Putamen (tissue), 1 donor: ENCODE measurements at places on chromosomes 12 and 14.

GRCh38 chr12:17661250-17661649 lies 428.7 kb downstream of the RERGL start:
- no peak for DNase-seq

DNA sequence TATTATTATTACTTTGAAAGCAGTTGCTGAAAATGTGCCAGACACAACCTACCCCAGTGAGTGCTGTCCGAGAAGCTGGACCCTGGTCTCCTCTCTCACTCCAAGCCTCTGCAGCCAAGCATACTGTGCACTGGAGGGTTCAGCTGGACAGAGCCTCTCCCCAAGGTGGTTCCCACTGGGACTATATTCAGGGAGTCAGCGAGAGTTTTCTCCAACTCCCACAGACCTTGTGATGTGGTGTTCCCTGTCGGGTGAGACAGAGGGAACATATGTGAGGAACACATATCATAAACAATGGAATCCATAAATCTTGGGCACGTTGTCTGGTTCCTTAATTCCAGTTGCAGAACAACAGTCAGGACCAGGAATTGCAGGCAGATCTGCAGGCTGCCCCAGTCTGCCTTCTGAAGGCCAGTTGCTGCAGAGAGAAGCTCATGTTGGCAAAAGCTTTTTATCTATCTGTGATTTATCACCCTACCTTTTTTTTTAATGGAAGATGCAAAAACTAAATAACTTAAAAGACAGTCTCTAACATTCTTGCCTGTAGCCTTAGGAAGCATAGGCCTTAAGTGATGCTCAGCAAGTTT lies 619.8 kb upstream of the TBX3 start:
- no peak for DNase-seq

DNA sequence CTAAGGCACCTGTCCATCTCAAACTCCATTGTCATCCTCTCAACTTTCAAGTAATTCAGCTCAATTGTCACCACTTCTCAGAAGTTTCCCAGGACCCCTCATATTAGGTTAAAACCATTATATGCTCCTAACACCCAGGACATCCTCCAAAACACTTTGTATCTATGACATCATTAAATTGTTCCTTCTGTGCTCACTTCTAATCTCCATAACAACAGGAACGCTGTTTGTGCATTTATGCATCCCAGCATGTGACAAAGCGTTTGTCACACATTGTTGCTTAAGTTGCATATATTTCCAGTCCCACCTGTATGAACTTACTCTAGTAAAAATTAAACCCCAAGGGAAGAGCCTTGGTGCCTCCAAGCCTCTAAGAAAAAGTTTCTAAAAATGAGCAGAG lies 133.9 kb downstream of the TBX5 start:
- DNase-seq: no peak

- no peak for DNase-seq
These were observed 92.9 kb upstream of the EGLN3 start for GRCh38 chr14:34043627-34044372.

DNA sequence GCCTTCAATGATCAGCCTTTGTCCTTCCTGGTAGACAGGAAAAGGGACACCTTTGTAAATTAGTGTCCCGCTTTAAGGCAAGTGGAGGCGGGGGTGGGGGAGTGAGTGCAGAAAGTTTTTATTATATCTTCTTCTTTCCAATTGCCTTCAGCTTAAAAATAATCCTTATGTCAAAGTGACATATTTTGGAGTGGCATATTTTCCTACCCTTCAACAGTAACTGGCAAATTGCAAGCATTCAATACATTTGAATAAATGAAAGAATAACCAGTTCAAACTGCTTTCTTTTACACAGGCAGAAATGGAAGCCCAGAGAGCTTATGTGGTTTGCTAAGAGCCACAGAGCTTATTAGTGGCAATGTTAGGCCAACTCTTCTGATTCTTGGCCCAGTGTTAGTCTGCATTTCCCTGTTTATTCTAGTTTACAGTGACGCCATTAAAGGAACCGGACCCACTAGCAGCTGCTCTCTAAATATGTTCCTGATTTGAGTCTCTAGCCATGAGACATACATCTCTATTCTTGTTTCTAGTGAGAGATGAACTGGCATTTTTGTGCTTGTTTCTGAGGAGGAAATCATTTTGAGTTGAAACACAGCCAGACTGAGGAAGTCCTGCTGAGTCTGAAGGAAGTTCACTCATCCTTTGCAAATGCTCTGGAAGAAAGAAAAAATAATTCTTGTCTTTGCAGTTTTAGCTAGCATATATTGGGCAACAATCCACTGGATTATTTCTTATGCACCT lies 468.7 kb downstream of the NOVA1 start:
- no peak for DNase-seq

DNA sequence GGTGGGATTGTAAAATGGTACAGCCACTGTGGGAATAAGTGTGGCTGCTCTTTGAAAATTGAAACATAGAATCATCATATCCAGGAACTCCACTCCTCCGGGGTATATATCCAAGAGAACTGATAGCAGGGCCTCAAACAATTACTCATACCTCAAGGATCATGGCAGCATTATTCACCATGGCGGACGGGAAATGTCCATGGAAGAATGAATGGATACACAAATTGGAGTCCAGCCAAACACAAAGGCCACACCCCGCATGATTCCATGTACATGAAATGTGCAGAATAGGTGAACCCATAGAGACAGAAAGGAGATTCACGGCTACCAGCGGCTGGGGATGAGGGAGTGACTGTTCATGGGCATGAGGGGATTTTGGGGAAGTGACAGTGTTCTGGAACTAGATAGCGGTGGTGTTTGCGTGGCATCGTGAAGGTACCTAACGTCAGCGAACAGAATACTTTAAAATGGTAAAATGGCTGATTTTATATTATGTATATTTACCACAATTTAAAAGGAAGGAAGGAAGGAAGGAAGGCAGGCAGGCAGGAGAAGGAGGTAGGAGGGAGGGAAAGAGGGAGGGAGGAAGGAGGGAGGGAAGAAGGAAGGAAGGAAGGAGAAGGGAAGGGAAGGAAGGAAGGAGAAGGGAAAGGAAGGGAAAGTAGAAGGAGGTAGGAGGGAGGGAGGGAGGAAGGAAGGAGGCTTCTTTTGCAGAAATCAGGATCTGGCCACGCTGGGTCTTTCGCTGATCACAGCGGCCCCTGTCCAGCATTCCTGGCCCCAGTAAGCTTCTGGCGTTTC lies 14.1 kb upstream of the NCOR2 start:
- DNase-seq: no peak

DNA sequence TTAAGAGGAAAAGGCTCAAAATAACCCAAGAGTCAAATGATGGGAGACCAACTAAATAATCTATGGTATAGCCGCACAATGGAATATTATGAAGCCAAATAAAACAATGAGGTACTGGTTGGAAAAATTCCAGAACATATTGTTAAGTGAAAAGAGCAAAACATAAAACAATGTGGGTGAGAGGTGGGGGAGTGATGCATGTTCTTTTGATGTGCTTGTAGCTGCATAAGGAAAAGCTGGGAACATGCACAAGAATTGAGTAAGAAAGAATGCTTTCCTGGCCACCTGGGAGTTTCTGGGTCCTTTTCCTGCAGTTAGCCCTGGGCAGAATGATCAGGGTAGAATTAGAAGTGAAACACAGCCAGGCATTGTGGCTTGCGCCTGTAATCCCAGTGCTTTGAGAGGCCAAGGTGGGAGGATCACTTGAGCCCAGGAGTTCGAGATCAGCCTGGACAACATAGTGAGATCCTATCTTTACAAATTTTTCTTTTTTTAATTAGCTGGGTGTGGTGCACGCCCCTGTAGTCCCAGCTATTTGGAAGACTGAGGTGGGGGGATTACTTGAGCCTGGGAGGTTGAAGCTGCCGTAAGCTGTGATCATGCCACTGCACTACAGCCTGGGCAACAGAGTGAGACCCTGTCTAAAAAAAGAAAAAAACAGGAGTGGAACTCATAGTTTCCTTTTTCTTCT lies 7.9 kb downstream of the ABCB9 start:
- DNase-seq: no peak

DNA sequence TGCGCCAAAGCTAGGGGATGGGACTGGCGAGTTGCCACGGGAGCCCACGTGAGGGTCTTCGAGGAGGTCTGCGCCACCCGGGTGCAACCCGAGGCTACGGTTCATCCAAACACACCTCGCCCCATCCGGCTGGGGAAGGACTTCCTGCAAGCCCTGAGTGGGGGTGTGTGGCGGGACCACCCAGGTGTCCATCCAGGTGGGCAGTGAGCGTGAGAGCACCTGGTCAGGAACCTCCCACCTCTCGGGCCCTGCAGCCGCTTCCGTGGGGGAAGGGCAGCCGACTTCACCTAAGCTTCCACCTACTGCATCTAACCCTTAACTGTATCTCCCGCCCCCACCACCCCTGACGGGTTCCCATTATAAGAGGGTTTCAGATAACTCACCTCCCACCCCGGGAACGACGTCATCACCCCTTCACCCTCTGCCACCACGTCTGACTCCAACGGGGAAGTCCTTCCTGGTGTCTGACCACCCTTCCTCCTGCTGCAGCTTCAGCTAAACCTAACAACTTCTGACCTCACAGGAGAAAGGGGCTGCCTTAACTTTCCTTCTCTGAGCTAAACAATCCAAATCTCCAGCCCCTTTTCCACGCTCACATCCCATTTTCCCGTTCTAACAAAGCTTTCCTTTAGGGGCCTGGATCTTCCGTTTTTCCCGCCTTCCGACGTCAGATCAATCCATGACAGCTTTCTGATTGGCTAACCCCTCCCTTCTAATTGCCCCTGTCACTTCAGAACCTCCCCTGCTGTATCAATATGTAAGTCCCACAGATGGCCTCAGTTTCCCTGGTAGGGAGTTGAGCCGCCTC lies 27.4 kb upstream of the SMUG1 start:
- no peak for DNase-seq

DNA sequence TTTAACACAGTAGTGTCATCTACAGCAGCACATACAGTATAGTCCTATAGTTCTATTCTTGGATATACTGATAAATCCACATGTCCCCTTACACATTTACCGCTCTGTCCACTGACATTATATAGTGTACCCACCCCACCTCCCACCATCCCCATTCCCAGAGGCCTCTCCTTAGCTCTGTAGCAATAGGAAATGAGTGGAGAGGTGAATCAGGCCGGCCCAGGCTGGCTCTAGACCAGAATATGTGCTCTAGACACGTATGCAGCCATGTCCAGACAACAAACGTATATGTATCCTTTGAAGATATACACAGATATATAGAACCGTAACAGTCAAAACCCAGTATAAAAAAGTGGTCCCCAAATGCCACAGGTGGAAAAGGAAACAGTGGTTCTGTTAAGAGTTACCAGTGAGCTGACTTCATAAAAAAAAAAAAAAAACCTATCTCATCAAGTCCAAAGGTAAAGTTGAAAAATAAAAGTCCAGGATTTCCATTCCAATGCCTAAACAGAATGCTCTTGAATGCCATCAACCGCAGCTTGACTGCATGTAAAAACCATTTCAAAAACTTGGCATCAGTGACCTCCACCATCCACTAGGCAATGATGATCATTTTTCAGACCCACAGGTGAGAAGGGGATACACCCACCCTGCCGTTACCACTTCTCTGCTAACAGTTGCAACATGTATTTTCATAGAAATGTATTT lies 16.7 kb downstream of the EGLN3 start:
- no peak for DNase-seq

DNA sequence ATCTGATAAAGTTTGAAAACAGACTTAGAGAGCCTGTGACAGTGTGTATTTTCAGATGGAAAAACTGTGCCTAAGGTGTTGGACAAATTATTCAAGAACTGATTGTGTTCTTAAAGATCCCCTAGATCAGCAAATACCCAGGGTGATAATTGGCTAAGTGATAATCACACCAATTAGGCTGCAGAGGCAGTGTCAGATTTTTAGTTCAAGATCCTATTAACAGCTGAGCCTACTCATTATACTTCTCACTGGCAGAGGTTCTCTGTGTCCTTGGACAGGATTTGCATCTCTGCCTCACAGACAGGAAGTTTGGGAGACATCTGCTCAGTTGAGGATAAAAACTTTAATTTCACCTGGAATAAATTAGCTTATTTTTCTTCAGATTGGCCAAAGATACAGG lies 4.3 kb upstream of the FGD4 start:
- no peak for DNase-seq

DNA sequence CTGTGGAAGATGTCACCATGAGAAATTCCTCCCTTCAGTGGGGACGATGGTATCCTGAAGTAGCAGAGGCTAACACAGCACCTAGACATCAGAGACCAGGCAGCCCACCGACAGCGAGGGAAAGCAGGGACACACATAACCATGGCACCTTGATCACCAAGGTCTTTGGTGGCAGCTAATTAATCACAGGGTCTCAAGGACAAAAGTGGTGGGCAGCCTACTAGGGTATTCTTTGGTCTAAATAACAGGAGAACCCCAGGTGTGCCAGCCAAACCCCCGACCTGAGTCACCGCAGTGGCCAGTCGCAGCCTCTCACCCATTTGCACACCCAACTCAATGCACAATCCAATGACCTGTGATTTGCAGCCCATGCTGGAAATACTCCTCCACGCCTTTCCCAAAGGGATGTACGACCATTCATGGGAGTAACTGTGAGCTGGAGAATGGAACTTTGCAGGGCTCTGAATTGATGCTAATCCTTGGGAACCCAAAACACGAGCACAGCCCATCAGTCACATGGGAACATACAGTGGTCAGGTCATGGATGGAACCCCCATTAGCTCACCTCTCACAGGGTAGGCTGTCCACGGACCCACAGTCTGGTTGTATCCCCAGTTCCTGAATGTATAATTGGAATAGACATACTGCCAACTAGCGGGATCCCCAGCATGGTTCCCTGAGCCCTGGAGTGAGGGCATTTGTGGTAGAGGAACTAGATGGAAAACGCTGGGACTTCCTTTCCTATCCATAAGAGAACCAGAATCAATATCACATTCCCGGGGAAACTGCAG lies 58.7 kb upstream of the C14orf180 start:
- DNase-seq: no peak
